ENCODE measurements at places on chromosomes 12 and 14. TPM values are rescaled to one million over a fixed set of nuclear protein-coding genes. Genes with fewer than 3 reads are reported as not detected.

DNA sequence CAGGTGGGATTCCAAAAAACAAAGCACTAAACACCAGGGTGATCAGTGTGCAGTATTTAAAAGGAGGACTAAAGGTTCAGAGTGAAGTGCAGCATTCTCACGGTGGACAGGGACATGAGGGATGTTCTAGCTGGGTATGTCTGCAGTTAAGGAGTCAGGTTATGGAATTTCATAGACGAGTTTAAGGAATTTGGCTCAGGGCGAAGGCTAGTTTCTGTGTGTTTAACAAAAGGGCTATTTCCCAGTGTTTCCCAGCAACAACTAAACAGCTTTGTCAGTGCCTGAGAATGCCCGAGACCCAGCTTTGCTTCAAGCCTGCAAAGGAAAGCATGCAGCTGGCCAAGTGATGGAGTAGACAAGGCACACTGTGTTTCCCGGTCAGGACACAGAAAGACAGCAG lies 7.0 kb downstream of the KRT1 start:
- peak; percentile 34 for DNase-seq

GRCh38 chr14:87940382-87940781 lies 52.6 kb downstream of the GALC start:
- DNase-seq = no peak

GRCh38 chr14:92459030-92459949 lies 54.3 kb upstream of the RIN3 start:
- DNase-seq = no peak

GRCh38 chr14:26191671-26192070 lies 406.2 kb downstream of the NOVA1 start:
- DNase-seq = no peak

- no peak for DNase-seq
Observed at GRCh38 chr14:23248601-23249000, 10.9 kb downstream of the RNF212B start.

- no peak for DNase-seq
Observed at GRCh38 chr12:132245521-132246101, 83.8 kb downstream of the GALNT9 start.

- DNase-seq = no peak
Observed at GRCh38 chr12:14403293-14403692, 37.8 kb downstream of the ATF7IP start.

- DNase-seq = no peak
Observed at GRCh38 chr14:35336494-35337268, 44.5 kb downstream of the PSMA6 start.

The TRPV4 gene
- total RNA-seq = not detected

The TSPAN19 gene
- not detected for total RNA-seq

The LETMD1 gene
- 54.6 TPM for total RNA-seq

The B3GNT4 gene
- 11.8 TPM for total RNA-seq

The CLEC4D gene
- total RNA-seq = under 0.01 TPM

The CMKLR1 gene
- total RNA-seq = 1.2 TPM

All from frontal cortex (tissue), 4 donors.